ENCODE measurements at places on chromosomes 13 and 19. TPM values are rescaled to one million over a fixed set of nuclear protein-coding genes. Genes with fewer than 3 reads are reported as not detected.

FLT3LG gene
- 2.1 TPM for polyA plus RNA-seq

FUT3 gene
- polyA plus RNA-seq: 168 TPM

GNG7 gene
- 6.8 TPM for polyA plus RNA-seq

RFPL4A gene
- polyA plus RNA-seq: not detected

POSTN gene
- 18.3 TPM for polyA plus RNA-seq

ADGRE1 gene
- polyA plus RNA-seq: 1.2 TPM

LMTK3 gene
- 1.7 TPM for polyA plus RNA-seq

FFAR2 gene
- not detected for polyA plus RNA-seq

IZUMO2 gene
- polyA plus RNA-seq: not detected

LILRB3 gene
- polyA plus RNA-seq: 4.9 TPM

CKAP2 gene
- 10.5 TPM for polyA plus RNA-seq

LILRA2 gene
- polyA plus RNA-seq: 0.66 TPM

SCN1B gene
- 9.6 TPM for polyA plus RNA-seq

Measured in sigmoid colon (tissue), 7 donors.